ENCODE measurements at places on chromosomes 4 and X.

GRCh38 chrX:69197690-69198089 lies 32.4 kb upstream of the PJA1 start:
- H3K4me1 ChIP-seq: no peaks in the 10 kb centered on the region
- H3K36me3 ChIP-seq: no peaks in the 10 kb centered on the region
- no peak for DNase-seq
- no peaks in the 10 kb centered on the region for H3K27me3 ChIP-seq
- H3K27ac ChIP-seq: no peak overlapping the region

DNA sequence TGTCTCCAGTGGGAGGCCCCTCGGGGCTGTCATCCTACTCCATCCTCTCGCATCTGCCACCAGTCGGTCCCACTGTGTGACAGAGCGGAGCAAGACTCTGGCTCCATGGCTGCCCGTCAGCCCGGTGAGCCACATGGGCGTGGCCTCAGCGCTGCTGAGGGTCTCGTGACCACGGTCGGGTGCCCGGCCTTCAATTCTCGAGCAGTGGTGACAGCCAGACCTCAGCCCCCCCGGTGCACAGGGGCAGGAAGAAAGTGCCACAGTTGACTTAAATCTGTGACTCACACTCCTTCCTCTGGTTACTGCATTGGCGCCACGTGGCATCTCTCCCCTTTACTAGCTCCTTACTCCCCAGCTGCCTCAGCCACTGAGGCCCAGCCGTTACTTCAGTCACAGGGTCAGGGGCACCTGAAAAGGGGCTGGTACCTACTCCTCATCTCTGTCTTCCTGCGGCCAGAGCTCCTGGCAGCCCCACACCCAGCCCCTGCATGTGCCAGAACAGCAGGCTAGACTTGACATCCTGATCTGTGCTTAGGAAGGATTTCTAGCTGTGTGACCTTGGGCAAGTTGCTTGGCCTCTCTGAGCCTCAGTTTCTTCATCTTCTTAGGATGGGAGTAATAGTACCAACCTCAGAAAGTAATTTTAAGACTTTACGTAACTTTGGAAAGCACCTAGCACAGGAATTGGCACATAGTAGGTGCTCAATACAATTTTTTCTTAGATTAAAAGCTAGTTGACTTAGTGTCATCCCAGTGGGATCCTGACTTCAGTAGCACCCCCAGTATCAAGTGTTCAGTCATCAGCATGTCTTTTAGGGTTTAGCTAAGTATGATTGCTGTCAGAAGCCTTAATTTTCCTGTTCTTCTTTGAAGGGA lies 66.1 kb downstream of the TNIP2 start:
- H3K27ac ChIP-seq: no peak overlapping the region
- no peak overlapping the region for H3K4me3 ChIP-seq
- H3K27me3 ChIP-seq: no peaks in the 10 kb centered on the region
- peaks cover 75% of the 10 kb centered on the region for H3K36me3 ChIP-seq

DNA sequence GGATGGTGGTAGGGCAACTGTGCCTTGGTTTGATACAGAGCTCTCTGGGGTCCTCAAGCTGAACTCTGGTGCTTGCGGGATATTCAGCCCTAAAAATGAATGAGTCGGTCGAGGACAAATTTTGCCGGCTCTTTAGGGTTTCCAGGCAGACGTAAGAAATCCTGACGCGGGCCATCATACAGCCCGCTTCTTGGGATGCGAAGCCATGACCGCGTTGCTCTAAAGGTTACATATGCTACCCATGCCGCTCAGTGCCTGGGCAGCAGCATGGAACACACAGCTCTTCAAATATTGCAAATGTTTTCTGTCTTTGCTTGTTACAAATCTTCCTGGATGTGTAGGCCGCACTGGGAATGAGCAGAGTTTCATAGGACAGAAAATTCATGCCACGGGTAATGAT lies 55.6 kb downstream of the NBDY start:
- no peak overlapping the region for H3K27ac ChIP-seq
- no peak for DNase-seq
- peaks cover 4% of the 10 kb centered on the region for H3K36me3 ChIP-seq
- no peaks in the 10 kb centered on the region for H3K27me3 ChIP-seq
- no peak overlapping the region for H3K4me3 ChIP-seq

- H3K36me3 ChIP-seq: no peaks in the 10 kb centered on the region
- no peaks in the 10 kb centered on the region for H3K27me3 ChIP-seq
- no peak for DNase-seq
- no peaks in the 10 kb centered on the region for H3K4me1 ChIP-seq
- no peak overlapping the region for H3K27ac ChIP-seq
- H3K4me3 ChIP-seq: no peak overlapping the region
These were observed 14.3 kb downstream of the ARMCX1 start for GRCh38 chrX:101564651-101565050.

DNA sequence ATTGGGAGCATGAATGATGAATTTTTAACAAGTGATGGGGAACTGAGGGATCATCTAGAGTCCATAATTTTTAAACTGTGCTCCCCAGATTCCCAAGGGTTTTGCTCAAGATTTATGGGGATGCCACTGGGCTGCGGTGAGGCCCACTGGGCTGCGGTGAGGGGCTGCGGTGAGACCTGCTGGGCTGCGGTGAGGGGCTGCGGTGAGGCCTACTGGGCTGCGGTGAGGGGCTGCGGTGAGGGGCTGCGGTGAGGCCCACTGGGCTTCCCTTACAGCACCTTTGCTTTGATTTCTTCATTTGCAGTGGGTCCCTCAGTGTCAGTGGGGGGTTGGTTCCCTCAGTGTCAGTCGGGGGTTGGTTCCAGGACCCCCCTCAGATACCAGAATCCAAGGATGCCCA lies 47.4 kb upstream of the ATOH1 start:
- H3K27me3 ChIP-seq: no peaks in the 10 kb centered on the region
- no peak overlapping the region for H3K4me3 ChIP-seq
- H3K27ac ChIP-seq: no peak overlapping the region

DNA sequence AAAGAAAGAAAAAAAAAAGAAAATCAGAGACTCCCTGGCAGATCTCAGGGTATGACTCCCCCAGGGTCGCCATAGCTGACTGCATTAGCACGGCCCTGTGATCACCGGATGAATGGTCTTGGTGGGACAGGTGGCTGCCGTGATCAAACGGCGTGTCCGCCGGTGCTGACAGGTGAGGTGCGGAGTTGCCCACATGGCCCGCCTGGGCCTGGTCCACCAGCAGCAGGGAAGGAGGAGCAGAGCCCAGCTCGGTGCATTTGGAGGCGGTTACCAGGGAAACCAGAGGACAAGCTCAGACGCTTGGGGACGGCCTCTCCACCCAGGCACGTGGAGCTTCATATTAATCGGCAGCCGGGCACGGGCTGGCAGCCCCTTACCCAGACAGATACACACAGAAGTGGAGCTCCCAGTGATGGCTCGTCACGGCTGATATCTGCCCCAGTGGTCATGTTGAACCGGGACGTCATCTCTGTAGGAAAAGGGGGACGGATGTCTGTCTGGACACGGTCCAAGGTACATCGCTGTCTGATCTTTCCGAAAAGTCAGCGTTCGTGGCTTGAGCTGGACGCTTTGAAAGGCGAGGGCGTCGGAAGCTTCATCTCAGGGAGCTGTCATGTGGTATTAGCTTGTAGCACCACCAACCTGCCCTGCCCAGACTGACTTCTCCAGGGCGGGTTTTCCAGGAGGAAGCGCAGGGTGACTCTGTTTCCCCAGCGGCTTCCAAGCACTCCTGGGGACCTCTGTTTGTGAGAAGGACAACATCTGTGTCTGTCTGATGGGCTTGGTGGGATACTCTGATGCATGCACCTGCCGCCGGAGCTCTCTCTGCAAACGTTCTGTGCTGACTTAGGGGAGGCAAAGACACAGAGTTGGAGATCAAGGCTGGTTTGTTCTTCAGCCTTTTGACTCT lies 180.7 kb downstream of the CRLF2 start:
- H3K4me1 ChIP-seq: no peaks in the 10 kb centered on the region
- no peak overlapping the region for H3K4me3 ChIP-seq
- no peak for DNase-seq
